ENCODE measurements at places on chromosomes 12 and 14.
A peak's percentile ranks its signal among the peaks of the same experiment; 100 is the strongest.

DNA sequence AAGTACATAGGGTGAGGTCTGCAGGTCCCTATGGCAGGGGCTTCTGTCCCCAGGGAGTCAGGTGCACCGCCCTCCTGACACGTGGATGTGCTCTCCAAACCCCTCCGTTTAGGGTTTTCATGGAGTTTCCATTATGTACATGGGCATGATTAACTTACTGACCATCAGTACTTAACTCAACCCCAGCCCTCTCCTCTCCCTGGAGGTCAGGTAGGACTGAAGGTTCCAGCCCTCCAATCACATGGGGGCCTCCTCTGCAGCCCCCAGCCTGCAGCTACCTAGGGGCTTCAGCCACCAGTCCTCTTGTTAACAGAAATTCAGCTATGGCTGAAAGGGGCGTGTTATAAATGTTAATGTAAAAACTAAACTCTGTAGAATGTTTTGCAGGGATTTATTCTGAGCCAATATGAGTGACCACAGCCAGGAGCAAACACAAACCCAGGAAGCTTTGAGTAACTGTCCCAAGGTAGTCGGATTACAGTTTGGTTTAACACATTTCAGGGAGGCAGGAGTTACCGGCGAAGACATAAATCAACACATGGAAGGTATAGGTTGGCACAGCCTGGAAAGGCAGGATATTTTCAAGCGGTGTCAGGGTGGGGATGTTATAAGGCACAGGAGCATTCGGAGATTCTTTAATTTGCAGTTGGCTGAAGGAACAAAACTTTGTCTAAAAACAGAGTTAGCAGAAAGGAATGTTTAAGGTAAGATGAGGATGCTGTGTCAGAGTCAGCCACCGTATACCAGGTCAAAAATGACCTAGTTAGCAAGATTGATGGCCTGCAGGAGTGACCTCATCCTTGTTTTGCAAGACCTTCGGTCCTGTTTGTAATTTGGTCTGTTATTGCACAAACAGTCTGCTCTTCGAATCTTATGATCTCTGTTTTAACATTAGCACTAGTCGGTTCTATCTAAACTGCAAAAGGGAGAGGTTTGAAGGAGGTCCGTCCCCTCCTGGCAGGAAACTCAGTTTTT lies 75.2 kb downstream of the TNFAIP2 start:
- no peak for DNase-seq

DNA sequence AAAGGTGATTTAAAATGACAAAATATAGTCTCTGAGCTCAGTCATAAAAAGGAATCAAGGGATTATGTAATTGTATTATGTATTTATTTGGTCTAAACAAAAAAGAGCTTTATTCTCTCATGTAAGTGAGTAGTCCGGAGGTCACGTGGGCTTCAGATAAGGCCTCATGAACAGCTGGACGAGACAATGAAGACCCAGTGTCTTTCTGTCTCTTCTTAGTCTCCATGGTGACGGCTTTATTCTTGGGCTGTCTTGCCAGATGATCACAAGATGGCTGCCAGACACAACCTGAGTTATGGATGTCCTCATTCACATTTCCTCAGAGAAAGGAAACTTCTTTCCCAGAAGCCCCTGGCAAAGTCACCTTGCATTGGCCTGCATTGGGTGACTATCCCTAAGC lies 98.6 kb downstream of the ARF6 start:
- DNase-seq, result no peak

- no peak for DNase-seq
Measured at GRCh38 chr12:120015313-120015712, 26.3 kb downstream of the BICDL1 start.

DNA sequence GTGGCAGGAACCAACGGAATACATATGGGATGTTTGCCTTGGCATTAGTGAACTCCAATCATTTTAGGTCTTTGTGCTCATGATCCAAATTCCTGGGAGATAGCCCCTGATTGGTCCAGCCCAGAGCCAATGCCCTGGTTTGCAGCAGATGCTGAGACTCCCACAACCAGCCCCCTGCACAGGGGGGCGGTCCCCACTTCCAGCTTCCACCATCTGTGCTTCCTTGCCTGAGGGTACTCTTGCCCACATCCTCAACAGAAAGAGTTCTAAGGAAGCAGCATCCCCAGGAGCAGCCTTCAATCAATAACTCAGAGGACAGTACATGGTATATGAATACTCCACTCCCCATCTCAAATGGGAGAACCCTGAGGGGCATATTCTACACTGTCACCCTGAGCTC lies 39.7 kb upstream of the FICD start:
- no peak for DNase-seq

- peak; percentile 44 for DNase-seq
Measured at GRCh38 chr12:57069523-57069922, 9.1 kb downstream of the NEMP1 start.
